ENCODE measurements at places on chromosomes 7 and 10.

GRCh38 chr10:16437540-16437894 lies 707 bp downstream of the PTER start:
- DNase-seq, result no peak

DNA sequence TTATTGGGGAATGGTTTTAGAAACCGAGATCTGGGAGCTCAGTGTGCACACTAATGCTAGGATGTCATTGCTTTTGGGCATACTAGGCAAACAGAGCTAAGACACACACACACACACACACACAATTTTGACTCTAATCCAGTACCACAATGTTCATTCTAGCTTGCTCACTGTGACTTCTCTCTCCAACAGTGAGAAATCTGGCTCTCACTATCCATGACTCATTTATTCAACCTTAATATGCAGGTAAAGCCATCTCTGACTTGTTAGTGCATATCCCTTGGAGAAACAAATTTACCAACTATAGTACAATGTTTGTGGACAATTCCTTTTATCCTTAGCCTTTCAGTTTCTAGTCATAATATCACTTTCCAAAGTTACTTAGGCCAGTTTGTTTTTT lies 5.9 kb upstream of the BMS1 start:
- DNase-seq, result no peak

DNA sequence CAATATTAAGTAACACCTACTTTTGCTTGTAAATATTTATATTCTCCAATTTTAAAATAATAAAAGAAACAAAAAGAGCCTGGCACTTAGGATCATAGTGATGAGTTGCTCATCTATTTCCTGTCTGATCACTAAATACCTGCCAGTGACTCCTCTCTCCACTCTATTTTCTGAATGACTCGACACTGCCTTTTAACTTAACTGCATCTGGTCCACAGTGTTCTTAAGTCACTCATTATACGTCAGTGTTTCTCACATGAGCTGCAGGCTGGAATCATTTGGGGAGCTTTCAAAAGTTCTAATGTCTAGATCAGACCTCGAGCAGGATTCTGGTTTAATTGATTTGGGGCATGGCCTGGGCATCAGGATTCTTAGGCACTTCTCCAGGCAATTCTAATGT lies 78.0 kb upstream of the AGBL3 start:
- DNase-seq, result no peak

DNA sequence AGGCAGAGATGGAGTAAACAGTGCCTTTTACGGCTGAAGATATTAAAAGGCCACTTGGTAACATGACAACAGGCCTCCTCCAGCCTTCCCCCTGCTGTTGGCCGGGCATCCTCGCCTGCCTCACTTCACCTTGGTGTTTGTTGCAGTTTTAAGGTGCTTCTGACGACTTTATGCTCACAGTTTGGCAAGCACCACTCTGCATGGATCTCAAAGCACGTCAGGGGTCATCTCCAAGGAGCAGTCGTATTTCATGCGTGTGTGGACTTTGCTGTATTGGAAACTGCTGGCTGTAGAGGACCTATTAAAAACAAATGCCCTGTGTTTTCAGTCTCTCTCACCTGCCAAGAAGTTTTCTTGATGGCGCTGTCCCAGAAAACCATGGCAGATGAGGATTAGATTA lies 483.1 kb downstream of the RPS24 start:
- DNase-seq, result no peak

DNA sequence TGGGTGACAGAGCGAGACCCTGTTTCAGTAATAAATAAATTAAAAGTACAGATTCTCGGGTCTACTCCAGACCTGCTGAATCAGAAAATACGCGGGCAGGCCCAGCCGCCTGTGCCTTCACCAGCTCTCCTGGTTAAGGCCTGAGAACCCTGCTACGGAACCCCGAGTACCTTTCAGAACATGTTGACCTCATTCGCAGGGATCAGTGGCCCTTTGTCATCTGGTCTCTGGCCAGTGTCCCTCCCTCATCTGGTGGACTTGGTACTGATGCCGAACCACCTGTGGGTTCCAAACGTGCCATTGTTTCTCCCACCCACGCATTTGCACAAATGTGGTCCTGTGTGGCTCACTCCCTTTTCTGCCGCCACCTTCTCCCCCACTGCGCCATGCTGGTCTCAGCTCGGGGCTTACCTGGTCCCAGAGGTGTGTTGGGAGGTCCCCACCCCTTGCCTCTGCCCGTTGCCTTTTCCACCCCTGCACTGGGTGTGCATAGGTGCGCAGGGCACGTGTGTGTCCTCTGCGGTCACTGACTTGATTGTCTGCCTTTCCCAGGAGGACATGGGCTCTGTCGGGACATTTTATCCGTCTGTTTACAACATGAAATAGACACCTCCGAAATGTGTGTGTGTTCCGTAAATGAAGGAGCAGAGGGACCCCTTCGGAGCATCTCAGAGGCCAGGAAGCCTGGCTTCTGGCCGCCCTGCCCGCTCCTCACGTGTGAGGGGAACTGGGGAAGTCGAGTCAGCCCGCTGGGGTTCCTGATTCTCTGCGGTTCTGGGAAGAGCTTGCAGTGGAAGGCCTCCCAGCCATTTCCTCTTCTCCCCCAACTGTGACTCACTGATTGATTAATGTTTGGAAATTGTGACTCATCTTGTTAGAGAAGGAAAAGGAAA lies 135.2 kb downstream of the CUX1 start:
- DNase-seq, result no peak

DNA sequence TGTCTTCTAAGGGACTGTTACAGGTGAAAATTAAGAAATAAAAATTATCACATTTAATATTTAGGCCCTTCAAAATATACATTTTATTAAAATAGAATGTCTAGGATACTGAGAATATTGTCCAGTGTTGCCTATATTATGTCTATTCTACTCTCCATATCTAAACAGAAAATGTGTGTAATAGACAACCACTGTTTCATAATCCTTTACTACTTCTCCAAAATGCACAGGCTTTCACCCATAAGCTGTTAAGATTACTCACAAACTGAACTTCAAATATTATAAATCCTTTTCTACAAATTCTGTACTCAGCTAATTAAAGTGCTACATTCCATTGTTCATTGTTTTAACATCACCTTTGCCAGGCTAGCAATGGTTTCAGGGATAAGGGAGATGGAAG lies 56.7 kb upstream of the TFEC start:
- DNase-seq, result no peak

DNA sequence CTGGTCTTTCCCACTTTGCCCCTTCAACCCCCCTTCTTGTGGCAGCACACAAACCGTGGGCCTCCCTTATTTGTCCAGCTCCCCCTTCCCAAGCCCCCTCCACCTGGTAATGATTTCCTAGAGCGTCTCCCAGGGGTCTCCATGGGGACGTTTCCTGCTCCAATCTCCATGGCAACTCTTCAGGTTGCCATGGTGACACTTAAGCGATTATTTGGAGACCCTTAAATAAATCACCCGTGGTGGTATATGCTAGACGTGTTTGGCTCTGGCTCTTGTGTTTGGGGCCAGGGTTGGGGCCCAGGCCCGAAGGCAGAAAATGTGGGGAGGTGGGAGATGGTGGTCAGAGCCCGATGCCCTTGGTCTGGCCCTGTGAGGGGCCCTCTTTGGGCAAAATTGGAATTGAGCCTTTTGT lies 41.1 kb upstream of the DLG5 start:
- no peak for DNase-seq

- no peak for DNase-seq
Observed at GRCh38 chr7:48175019-48175418, 3.8 kb downstream of the ABCA13 start.

DNA sequence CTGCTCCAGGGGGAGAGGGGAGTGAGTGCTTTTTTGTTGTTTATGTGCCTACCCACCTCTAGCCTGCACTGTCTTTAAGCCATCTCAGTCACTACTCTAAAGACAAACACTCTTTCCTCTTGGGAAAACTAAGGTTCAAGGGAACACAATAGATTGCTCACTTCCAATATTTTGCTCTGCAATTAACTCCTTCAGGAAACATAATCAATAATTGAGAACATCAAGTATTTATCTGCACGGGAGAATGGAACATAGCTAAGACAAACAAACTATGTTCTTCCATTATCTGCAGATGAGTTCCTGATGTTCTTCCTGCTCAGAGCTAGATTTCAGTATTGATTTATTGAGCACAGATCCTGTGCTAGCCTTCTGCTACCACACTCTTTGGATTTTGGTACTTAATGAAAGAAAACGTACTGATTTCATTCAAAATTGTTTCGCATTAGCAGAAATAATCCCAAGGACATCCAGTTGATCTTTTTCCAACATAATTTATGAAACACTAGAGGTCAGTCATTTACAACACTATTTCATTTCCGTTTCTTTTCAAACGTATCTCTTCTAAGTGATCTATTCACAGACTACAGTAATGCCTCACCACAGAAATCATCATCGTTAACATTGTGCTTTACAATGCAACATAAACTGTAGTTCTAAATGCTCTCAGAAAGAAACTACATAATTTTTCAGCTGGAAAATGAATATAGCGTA lies 8.3 kb downstream of the NEBL start:
- DNase-seq, result no peak

DNA sequence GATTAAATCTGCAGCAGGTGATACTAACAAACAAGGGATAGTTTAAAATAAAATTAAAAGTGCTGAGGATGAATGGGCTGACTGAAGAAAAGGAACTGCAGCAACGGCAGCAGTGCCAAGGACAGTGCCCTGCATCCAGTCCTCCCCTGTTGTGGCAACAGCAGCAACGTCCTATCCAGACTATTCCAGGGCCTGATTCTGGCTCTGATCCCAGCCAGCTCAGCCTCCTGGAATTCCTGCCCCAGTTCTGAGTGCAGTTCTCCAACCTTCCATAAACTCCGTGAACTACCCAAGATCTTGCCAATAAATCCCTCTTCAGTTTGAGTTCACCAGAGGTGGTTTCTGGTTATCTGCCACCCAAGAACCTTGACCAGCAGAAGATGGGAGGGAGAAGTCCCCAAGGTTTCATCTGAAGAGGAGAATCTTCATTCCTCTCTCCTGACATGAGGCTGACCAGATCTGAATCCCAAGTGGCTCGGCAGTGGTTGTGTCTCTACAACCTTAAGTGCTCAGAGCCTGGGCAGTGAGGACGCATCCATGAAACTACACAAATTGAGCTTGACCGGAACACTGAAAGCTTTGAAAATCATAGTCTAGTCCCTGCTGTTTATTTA lies 115.8 kb downstream of the SORBS1 start:
- DNase-seq, result peak; percentile 48

- DNase-seq, result no peak
Observed at GRCh38 chr10:32692174-32692573, 246.2 kb downstream of the CCDC7 start.

DNA sequence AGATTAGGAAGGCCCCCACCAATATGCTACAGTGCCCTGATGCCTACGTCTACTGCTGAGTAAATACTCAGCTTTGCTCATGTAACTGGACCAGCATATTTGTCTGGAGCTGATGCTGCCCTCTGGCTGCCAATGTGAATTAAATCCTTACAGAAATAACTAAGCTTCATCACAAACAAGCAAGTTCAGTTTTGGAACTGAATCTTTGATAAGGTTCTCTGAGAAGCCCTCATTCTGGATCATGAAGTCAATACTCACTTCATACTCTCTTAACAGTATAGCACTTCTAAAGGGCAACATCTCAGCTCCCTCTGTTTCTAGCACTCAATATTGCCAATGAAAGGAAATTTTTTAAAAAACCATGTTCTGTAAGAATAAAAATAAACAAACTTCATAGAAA lies 246.7 kb downstream of the ETV1 start:
- no peak for DNase-seq

DNA sequence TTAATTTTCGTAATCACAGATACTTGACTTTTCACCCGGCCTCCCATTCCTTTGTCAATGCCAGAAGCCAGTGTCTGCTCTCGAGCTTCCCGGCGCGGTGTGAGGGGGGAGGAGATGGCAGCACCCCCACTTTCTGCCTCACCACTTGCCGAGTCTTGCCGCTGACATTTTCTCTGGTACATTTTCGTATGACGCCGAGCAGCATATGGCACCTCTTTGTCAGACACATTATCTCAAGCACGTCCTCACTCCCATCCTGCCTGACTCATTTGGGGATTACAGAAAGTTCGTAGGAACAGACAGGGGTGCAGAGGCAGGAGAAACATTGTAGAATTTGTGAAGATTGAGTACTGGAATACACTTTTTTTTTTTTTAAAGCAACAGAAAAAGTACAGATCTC lies 60.8 kb upstream of the SORCS3 start:
- no peak for DNase-seq

DNA sequence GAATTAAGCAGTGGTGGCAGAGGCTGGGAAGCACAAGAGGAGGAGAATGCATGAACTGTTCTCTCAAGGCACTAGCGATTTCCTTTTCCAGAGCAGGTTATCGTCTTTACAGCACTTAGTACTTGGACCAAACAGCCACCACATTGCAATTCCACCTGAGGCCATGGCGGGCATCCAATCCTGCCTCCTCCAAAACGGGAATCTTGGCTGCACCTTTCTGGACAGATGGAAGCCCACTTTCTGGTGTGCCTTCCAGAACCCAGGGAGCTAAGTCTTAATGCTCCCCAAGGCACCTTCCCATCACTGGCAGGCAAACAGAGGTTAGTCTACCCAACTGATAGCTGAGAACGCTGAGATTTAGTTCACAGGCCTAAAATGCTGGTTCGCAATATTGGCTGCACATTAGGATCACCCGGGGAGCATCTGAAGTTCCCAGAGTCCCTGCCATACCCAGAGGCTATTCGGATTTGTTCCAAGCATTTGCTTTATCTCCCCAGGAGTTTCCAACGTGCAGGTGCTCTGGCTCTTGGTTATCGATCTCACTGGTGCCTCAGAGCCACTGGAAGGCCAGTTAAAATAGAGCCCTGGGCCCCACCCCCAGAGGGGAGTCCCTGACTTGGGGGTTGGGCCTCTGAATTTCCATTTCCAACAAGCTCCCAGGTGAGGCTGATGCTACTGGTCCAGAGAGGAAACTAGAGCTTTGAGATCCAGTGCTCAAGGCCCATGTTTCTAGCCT lies 62.2 kb downstream of the KCNMA1 start:
- no peak for DNase-seq

DNA sequence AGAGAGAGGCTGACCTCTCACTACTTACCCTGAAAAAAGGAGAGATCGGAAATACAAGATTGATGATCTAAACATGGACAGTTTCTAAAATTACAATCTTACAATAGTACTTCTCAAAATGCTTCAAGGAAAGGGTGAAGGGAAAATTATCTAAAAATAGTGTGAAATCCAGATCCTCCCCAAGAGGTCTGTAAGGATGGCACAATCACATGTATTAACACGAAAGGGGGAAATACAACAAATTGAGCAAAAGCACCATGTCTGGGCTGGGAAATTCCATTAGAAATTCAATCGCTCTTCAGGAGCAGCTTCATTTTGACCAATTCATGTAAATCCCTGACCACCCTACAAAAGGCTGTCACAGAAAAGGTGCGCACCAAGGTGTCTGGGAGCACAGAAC lies 67.0 kb downstream of the PKD1L1 start:
- DNase-seq, result no peak

Data from 8988T (cell line).